T-helper 1 cell (primary cell): ENCODE measurements at places on chromosomes 13 and 19.

- DNase-seq, result no peak
Measured at GRCh38 chr19:33271246-33272021, 30.9 kb downstream of the CEBPA start.

DNA sequence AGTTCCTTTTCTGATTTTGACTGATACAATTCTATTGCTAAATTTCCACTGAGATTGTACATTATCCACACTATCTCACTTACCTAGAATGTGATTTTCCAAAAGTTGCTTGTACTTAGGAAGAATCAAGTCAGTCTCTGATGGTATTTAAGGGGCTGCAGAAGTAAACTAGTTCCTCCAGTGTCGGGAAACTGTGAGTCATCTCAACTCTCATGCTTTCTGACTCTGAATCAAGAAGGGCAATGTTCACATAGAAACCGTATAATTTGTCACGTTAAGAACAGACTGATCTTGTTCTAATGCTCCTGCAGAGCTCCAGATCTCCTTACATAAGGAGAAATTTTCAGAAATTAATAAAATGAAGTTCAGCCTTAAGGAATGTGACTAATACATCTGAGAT lies 369.3 kb downstream of the KLF5 start:
- no peak for DNase-seq

DNA sequence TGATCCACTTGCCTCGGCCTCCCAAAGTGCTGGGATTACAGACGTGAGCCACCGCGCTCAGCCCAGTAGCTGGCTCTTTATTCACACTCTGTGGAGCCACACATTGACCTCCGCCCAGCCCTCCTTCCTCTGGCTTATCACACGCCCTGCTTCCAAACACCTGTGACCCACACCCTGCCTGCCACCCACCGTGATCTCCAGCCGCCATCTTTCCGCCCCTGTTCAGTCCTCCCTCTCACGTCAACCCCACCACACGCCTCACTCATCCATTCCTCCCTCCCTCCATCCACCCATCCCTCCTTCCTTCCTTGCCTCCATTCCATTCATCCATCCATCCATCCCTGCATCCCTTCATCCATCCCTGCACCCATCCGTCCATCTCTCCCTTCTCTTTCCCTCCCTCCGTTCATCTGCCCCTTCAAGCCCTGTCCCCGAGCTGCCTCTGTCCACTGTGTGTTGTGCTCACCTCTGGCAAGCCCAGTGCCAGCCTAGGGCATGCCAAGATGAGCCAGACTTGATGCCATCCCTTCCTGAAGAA lies 17.6 kb downstream of the ZNF296 start:
- DNase-seq, result no peak

- DNase-seq, result no peak
Measured at GRCh38 chr19:39065928-39066327, 18.2 kb upstream of the ACP7 start.

DNA sequence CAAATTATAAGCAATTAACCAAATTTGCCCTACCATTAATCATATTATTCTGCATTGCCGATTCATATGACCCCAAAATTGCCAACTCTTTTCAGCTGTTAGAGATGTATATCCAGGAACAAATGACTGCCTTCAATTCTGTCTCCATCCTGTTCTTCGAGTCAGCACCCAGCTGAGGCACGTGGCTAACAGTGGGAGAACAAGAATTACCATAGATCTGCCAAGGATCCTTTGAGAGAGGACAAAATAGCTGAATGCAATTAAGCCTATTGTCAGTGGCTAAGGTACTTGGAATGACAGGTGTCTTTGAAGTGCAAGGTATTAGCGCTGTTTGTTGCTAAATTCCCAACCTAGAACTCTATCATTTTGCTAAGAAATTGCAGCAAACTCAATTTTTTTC lies 426.1 kb downstream of the TSHZ3 start:
- DNase-seq, result no peak

- DNase-seq, result no peak
Measured at GRCh38 chr19:43498233-43498842, 6.2 kb downstream of the PHLDB3 start.

DNA sequence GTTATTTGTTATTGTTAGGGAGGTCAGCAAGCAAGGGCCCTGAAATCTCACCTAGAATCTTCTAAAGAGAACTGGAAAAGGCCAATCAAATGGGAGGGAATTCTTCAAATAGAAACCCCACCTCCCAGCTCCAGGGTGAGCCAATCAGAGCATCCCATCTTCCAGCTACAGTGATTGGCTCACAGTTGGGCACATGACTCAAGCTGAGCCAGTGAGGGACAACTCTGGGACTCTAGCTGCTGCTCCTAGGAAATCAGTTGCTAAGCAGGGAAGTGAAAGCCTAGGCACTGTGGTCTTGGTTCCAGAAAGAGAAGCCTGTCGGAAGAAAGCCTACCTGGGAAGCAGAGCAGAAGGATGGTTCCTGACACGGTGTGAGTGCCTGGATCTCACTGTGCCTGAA lies 13.4 kb downstream of the TM6SF2 start:
- DNase-seq, result no peak

DNA sequence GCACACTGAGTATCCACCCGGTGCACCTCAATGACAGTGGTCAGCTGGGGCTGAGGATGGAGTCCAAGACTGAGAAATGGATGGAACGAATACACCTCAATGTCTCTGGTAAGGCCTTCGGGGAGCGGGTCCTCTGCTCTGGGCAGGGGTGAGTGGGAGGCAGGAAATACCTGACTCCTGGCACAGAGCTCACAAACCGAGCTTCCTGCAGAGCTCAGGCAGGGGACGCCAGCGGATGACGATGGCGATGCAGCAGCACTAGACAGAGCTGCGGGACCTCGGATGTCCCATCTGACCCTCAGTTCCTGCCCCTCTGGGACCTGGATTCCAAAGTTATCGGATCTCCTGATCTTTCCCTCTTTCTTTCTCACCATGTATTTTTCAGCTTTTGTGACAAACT lies 3.8 kb downstream of the CD22 start:
- peak; percentile 9 for DNase-seq

GRCh38 chr13:79946556-79946955 lies 394.4 kb downstream of the SPRY2 start:
- DNase-seq, result no peak

DNA sequence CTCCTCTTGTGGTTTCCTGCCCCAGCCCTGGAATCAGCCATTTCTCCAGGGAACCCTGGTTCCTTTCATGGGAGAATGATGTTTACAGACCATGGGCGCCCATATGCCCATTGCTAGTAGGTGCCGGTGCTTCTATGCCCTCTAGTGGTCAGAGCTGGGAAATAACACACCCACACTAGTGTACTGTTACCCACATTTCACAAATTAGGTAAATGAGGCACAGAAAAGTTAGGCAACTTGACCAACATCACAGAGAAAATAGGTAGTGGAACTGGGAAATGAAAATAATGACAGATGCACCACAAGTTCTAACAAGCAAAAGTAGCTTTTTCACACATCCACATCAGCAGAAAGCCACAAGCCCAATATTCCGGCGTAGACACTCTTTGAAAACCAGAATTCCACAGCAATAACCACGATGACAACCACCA lies 1.3 kb upstream of the CEACAM3 start:
- DNase-seq, result peak; percentile 27

DNA sequence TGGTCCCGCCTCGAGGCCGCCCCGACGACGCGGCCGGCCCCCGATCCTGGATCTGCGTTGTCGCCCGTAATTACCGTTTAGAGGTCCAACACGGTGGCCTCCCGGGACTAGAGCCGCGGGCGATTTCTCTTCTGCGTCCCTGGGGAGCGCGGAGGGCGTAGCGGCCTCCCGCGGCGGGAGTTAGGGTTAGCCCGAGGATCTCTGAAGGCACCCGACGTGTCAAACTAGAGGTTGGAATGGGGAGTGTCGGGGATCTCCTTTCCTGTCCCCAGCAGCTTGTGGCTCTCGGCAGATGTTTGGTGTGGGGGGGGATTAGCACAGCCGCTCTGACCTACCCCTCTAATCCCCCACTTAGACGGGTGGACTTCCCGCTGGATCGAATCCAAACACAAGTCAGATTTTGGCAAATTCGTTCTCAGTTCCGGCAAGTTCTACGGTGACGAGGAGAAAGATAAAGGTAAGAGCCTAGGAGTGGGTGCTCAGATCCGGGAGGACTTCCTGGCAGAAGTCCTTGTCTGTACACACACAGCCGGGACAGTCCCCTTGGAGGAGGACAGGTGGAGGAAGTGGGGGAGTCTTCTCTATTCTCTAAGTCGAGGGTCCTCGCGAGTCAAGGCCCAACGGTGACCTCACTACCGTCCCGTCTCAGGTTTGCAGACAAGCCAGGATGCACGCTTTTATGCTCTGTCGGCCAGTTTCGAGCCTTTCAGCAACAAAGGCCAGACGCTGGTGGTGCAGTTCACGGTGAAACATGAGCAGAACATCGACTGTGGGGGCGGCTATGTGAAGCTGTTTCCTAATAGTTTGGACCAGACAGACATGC lies 581 bp downstream of the CALR start:
- peak; percentile 25 for DNase-seq

- no peak for DNase-seq
Measured at GRCh38 chr19:29076161-29076560, 136.8 kb downstream of the UQCRFS1 start.

- DNase-seq, result peak; percentile 90
Measured at GRCh38 chr19:39402346-39403300, 4.0 kb upstream of the ZFP36 start.

DNA sequence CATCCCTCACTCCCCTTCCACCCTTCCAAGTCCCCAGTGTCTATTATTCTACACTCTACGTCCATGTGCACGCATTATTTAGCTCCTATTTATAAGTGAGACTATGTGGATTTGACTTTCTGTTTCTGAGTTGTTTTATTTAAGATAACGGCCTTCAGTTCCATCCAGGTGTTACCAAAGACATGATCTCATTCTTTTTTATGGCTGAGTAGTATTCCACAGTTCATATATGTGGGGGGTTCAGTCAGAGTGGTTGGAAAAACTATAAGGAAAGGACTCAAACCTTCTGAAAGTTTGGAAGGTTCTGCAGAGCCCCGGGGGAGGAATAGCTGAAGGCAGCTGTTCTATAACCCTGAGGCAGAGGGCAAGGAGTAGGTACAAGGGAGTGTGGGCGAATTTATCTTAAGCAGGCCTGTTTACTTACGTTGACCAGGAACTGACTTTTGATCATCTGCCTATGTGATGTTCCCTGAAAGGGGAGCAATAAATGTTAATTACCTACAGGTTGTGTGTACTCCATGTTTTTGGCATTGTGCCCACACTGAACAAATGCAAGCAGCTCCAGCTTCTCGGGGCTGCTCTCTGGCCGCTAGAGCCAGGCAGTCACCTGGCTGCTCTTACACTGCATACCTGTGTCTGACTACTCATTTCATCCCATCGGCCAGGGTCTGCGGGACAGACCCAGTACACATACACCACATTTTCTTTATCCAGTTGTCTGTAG lies 13.5 kb upstream of the ADGRE1 start:
- DNase-seq, result no peak

- no peak for DNase-seq
Measured at GRCh38 chr19:58248886-58249285, 20.2 kb downstream of the ZNF544 start.

- DNase-seq, result peak; percentile 2
Measured at GRCh38 chr19:22783651-22784410, at the start of gene ZNF99. ZNF99 (minus strand) TSS chr19:22784151; CDS start chr19:22784016, 135 bp downstream.
